CD4-positive, alpha-beta T cell treated with Interleukin-15 for 4 hours (primary cell): ENCODE measurements at places on chromosomes 13 and 19.

GRCh38 chr19:49064768-49065611 is at the start of gene NTF4:
Gene NTF4, minus strand, starts transcription at chr19:49064818. Its CDS starts 2,821 bp downstream, at chr19:49061997.
- no peak for DNase-seq

GRCh38 chr13:23183292-23183691 is 2.5 kb downstream of the SGCG start:
- no peak for DNase-seq

DNA sequence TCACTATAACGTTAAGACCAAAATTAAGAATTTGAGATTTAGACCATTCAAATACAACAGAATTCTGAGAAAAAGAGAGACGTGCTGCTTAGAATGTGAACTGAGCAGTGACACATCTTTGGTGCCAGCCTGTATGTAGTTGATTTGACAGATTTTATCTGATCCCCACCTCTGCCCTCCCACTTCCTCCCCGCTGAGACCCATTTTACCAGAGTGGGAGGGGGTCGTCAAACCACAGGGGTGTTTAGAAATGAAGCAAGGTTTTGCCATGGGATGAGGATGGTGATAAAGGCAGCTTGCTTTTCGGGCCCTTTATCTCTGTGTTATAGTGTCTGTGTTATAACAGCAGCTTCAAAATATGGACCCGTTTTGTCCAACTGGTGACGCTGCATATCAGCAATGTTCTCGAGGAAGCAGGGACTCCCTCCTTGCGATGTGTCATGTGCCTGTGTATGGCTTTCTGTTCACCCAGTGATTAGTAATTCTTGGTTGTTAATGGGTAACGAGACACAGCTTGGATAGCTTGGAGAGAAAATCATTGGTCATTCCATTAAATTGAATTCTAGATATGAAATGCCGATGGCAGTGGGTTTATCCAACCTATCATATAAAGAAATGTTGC is 125.0 kb downstream of the HS6ST3 start:
- DNase-seq, result no peak

DNA sequence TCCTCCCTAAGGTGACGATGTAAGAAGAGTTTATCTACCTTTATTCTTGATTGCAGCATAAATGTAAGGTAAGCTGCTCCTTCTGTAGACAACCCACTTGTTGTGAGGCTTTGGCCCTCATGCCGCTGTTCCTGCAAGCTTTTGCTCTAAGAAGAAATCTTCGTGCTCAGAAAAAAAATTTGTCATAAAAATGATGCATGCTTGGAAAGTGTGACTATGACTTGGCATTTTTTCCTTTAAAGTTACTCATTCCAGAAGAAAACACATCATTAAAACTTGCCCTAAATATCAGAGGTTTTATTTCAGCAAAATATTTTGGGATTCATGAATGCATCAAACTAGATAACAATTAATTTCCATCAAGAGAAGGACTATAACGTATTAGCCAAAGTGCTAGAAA is 39.8 kb downstream of the KCTD12 start:
- DNase-seq, result no peak

DNA sequence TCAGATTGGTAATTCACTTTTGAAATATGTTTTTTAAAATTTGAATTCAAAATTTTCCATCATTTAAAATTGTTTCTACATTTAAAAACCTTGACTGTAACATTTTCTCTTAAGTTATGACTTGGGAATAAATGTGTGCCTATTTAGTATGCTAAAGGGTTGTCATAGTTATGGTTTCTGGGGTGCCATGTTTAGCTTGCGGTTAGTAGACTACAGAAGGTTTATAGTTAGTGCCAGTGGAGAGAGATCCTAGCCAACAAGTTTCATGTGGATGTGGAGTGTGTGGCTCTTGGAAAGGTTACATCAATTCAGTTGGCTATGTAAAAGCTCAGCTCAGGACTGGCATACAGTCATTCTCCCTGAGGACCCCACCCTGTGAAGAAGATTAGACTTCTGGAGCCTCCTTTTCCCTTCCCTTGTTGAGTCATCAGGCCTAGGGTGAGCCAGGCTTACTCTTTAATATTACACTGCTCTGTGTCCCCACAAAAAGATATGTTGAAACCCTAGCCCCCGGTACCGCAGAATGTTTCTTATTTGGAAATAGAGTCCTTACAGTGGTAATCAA is 20.4 kb downstream of the LMO7 start:
- no peak for DNase-seq

DNA sequence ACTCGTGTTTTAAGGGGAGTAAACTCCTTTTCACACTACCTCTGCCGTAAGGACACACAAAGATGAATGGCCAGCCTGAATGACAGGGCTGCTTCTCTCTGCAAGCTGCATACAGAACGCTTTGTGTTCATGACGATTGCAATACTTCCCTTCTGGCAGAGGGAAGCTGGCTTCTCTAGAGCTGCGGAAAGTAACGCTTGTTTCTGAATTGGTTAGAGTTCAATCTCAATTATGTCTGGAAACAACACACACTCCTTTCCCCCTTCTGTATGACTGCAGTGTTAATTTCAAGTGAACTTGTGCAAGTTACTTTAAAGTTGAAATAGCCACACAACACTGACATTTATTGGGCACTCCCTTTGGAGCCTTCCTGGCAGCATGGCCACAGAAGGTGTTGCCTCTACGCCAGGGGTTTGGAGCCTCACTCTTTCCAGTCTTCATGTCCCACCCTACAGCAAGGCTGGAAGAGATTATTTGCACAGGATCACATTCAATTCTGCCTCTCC is 242.6 kb downstream of the NDFIP2 start:
- no peak for DNase-seq

GRCh38 chr13:59326717-59327116 is 837.0 kb downstream of the DIAPH3 start:
- DNase-seq, result no peak

GRCh38 chr13:26656919-26657318 is 99.4 kb downstream of the WASF3 start:
- no peak for DNase-seq

DNA sequence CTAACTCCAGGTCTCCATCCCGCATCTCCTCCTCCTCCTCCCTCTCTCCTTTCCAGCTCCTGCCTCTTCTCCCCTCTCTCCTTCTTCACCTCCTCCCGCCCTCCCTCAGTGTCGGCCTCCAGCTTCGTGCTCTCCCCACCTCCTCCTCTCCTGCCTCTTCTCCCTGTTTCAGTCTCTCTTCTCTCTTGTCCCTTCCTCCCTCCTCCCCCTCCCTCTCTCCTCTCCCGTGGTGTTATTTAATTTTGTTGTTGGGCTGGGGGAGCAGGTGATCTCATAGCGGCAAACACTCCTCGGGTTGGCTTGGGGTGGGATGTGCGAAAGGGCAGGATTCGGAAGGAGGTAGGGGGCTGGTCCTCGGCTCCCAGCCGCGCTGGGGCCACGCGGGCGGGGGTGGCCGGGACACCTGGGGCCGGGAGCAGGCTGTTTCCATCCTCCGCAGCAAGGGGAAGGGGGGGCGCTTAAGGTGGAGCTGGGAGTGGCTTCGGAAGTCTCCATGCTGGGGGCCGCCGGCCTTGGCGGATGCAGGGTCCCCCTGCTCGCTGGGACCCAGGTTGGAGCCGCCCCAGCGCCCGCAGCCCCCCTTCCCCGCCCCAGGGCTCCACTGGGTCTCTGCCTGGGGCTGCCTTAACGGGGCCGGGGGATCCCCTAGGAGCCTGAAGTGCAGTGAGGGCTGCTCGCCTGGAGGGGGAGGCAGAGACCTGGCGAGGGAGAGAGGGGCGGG is at the start of gene CA11:
TSS of gene CA11 (minus strand) at position 187 of the 721 bp plus-strand sequence. CDS start 555 bp downstream, outside the sequence.
- peak; percentile 94 for DNase-seq
